Mammary microvascular endothelial cell (primary cell): ENCODE measurements at places on chromosomes 12 and 14. TPM values are rescaled to one million over a fixed set of nuclear protein-coding genes. Genes with fewer than 3 reads are reported as not detected.

Gene MDM2
- 196 and 219 TPM in 2 replicates for total RNA-seq

Gene SYCP3
- total RNA-seq = not detected in 2 replicates

Gene AVPR1A
- total RNA-seq = not detected in 2 replicates

Gene CCDC177
- not detected in 2 replicates for total RNA-seq

Gene PMEL
- total RNA-seq = 0.69 TPM in 1 of 2 replicates, not detected in the other

Gene ABCD2
- not detected in 2 replicates for total RNA-seq

Gene VRTN
- total RNA-seq = not detected in 2 replicates

Gene TMPRSS12
- not detected in 2 replicates for total RNA-seq

Gene MMP17
- total RNA-seq = 14.0 and 16.0 TPM in 2 replicates

Gene SRP54
- total RNA-seq = 51.2 and 58.3 TPM in 2 replicates

Gene CLEC2B
- 64.1 and 69.2 TPM in 2 replicates for total RNA-seq

Gene RNF212B
- total RNA-seq = not detected in 2 replicates

Gene TRPV4
- 2.4 and 3.4 TPM in 2 replicates for total RNA-seq

Gene ERGIC2
- total RNA-seq = 69.0 and 79.6 TPM in 2 replicates

Gene IFT43
- 18.2 and 23.1 TPM in 2 replicates for total RNA-seq

Gene PZP
- 0.05 and 0.20 TPM in 2 replicates for total RNA-seq

Gene HEATR5A
- 17.2 and 29.2 TPM in 2 replicates for total RNA-seq

Gene ESRRB
- not detected in 2 replicates for total RNA-seq

Gene SOX5
- total RNA-seq = 0.10 TPM in 1 of 2 replicates, not detected in the other

Gene BBOF1
- total RNA-seq = 0.73 and 1.0 TPM in 2 replicates

Gene WNT5B
- not detected in 2 replicates for total RNA-seq

Gene SLC10A1
- not detected in 2 replicates for total RNA-seq

Gene RIMBP2
- not detected in 2 replicates for total RNA-seq

Gene LRRK2
- 0.33 and 0.94 TPM in 2 replicates for total RNA-seq

Gene NUBPL
- total RNA-seq = 6.2 and 6.6 TPM in 2 replicates

Gene RPGRIP1
- 0.05 TPM in 1 of 2 replicates, not detected in the other for total RNA-seq

Gene BEST3
- total RNA-seq = not detected in 2 replicates
